ENCODE measurements at places on chromosomes 1 and 21. TPM values are rescaled to one million over a fixed set of nuclear protein-coding genes. Genes with fewer than 3 reads are reported as not detected.

The ASPM gene
- 0.44 TPM for total RNA-seq

The CD53 gene
- total RNA-seq, result 7.5 TPM

The CDC7 gene
- total RNA-seq, result 0.60 TPM

The OR14K1 gene
- not detected for total RNA-seq

DNA sequence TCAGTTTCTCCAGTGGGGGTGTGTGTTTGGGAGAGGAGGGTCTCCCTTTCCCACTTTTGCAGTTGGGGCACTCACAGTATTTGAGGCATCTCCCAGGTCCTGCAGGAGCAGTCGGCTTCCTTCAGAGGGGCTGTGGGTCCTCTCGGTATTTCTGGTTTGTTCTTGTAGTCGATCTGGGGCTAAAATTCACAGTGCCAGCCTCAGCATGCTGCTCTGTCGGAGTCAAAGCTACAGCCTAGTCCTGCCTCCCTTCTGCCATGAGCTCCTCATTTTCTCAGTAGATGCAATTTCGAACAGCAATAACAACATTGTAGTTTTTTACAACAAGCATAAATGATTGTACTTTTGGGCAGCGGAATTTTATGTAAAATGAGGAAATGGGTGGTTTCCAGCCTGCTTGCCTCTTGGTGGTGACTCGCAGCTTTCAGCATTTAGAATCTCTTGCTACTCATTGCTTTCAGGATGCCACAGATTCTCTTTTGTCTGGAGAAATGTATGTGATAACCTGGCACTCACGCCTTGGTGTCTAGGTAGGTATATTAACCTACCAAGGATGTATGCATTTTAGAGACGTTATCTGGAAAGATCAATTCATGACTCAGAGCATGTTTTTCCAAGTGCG, 82.4 kb upstream of the C21orf91 start:
- no peaks in the 10 kb centered on the region for H3K36me3 ChIP-seq
- H3K27ac ChIP-seq, result peak overlapping the region; percentile 86
- peaks cover 31% of the 10 kb centered on the region for H3K4me1 ChIP-seq
- no peak overlapping the region for H3K4me3 ChIP-seq
- no peaks in the 10 kb centered on the region for H3K27me3 ChIP-seq

DNA sequence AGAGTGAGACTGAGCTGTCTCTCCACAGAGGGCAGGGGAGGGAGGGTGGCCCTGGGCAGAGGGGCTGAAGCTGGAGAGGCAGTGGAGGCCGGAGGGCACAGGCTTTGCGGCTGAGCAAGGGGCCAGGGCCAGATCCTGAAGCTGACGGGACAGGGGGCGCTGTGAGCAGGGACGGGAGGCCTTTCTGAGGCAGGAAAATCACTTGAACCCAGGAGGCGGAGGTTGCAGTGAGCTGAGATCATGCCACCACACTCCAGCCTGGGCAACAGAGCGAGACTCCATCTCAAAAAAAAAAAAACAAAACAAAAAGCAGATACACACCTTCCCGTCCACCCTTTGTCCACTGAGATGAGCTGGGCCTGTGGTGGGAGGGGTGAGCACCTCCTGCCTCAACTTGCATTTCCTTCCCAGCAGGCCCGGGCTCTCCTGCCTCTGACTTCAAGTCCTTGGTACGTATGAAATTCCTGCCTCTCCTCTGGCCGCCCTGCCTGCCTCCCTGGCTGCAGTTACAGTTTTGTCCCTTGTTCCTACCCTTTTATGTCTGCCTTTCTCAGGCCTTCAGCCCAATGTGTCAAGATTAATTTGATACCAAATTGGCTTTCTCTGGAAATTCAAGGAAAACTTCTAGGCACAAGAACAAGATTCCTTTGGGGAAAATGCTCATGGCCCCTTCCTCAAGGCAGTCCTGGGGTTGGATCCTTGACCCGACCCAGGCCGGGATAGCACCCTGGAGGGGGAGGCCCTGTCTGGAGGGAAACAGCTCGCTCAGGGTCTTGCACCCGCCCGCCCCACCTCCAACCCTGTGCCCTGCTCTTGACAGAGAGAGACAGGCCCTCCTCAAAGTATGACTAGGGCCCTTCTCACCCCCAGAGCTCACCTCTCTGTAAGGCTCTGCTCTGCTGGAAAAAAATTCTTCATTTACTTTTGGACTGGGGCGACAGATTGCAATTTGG, 11.2 kb upstream of the ADAMTSL4 start:
- peak; percentile 18 for DNase-seq
- H3K4me3 ChIP-seq, result no peak overlapping the region
- H3K36me3 ChIP-seq, result no peaks in the 10 kb centered on the region
- no peaks in the 10 kb centered on the region for H3K27me3 ChIP-seq
- H3K4me1 ChIP-seq, result peaks cover 29% of the 10 kb centered on the region

DNA sequence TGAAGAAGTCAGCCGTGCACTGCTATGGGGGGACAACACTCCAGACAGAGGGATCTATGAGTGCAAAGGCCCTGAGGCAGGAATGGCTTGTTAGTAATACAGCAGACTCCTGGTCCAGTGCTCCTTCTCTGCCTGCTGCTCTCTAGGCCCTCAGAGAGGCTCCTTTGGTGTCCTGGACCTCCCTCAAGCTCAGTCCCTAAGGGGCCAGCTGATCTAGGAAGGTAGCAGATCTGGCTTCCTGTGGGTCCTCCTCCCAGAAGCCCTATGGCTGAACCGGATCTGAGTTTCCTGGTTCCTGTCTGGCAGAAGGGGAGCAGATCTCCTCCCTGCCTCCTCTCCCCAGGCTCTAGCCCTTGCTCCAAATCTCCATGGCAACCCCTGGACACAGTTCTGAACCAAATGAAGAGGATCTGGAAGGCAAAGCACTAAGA, at the start of gene LDLRAD2:
TSS of gene LDLRAD2 (plus strand) at position 391 of the 431 bp plus-strand sequence. CDS start 187 bp downstream, outside the sequence.
- H3K27ac ChIP-seq, result no peak within 1 kb of the TSS
- no peaks in the 10 kb centered on the region for H3K36me3 ChIP-seq
- peaks cover 4% of the 10 kb centered on the region for H3K27me3 ChIP-seq

GRCh38 chr1:39149509-39149908, 55.0 kb upstream of the MACF1 start:
- H3K27me3 ChIP-seq, result no peaks in the 10 kb centered on the region
- H3K27ac ChIP-seq, result no peak overlapping the region
- no peak for DNase-seq
- H3K4me1 ChIP-seq, result peaks cover 72% of the 10 kb centered on the region
- no peak overlapping the region for H3K4me3 ChIP-seq

DNA sequence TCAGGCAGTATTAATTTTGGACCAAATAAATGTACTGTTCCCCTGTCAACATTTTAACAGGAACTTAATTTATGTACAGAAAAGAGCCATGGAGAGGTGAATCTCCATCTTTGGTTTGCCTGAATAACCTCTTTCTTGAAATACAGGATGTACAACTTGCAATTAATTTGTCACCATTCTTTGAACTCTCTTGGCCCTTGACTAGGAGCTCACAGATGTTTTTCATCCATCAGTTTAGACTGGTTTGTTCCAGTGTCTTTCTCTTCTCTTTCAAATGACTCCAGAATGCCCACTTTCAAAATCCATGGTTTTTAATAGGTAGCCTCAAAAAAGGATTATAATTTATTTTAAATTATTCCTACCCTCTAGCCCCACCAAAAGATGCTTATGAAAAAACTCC, 5.0 kb downstream of the MAP3K7CL start:
- DNase-seq, result no peak
- peaks cover 10% of the 10 kb centered on the region for H3K4me1 ChIP-seq
- H3K27ac ChIP-seq, result no peak overlapping the region
- no peaks in the 10 kb centered on the region for H3K27me3 ChIP-seq

- no peaks in the 10 kb centered on the region for H3K36me3 ChIP-seq
- DNase-seq, result peak; percentile 91
- peak overlapping the region; percentile 90 for H3K27ac ChIP-seq
- peak overlapping the region; percentile 19 for H3K4me3 ChIP-seq
- H3K4me1 ChIP-seq, result peaks cover 62% of the 10 kb centered on the region
Observed at GRCh38 chr1:209641832-209642172, 10.4 kb downstream of the LAMB3 start.

DNA sequence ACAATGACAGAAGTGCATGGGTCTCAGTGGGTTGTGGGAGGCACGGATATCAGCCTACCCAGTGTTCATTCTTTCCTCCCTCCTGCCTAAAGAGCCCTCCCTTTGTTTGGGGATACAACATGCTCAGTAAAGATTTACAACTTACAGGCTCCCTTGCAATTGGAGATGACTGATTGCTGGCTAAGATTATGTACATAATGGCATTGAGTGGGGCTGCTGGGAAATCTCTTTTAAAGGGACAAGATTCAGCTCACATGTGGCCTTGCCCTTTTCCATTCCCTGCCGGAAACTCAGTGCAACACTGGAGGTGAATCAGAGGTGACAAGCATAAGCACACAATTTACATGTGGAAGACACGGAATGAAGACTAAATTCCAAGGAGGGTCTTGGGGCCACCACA, 83.7 kb upstream of the CHRM3 start:
- no peak overlapping the region for H3K27ac ChIP-seq
- no peaks in the 10 kb centered on the region for H3K36me3 ChIP-seq
- no peak for DNase-seq
- no peaks in the 10 kb centered on the region for H3K4me1 ChIP-seq

- peak; percentile 64 for DNase-seq
- peaks cover 45% of the 10 kb centered on the region for H3K4me1 ChIP-seq
- H3K4me3 ChIP-seq, result peak overlapping the region; percentile 31
- H3K27ac ChIP-seq, result peak overlapping the region; percentile 57
- no peaks in the 10 kb centered on the region for H3K27me3 ChIP-seq
Observed at GRCh38 chr21:28516991-28517592, 475.6 kb downstream of the LTN1 start.

- no peaks in the 10 kb centered on the region for H3K27me3 ChIP-seq
- peaks cover 87% of the 10 kb centered on the region for H3K4me1 ChIP-seq
- peaks cover 10% of the 10 kb centered on the region for H3K36me3 ChIP-seq
- H3K27ac ChIP-seq, result peak overlapping the region; percentile 93
Observed at GRCh38 chr1:40711465-40712404, 20.2 kb downstream of the NFYC start.

DNA sequence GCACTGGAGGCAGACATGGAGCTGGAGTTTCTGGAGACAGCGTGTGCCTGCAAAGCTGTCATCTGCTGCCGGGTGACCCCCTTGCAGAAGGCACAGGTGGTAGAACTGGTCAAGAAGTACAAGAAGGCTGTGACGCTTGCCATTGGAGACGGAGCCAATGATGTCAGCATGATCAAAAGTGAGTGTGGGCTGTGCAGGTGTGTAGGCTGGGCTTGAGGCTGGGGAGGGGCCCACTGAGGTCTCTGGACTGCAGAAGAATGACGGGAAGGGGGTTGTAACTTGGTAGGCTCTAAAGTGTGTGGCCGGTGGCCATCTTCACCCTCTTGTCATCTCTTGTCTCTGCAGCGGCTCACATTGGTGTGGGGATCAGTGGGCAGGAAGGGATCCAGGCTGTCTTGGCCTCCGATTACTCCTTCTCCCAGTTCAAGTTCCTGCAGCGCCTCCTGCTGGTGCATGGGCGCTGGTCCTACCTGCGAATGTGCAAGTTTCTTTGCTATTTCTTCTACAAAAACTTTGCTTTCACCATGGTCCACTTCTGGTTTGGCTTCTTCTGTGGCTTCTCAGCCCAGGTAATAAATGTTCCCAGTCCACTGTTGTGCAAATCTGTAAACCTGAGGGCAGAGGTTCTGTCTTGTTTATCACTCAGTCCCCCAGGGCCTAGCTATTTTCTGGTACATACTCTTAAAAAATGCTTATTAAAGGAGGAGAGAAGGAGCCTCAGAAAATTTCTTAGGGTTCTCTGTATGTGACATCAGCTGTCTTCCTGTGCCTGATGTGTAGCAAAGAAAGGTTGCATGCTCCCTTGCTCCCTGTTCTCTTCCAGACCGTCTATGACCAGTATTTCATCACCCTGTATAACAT, 19.9 kb downstream of the ATP8B2 start:
- H3K27ac ChIP-seq, result no peak overlapping the region
- H3K4me3 ChIP-seq, result no peak overlapping the region
- H3K27me3 ChIP-seq, result no peaks in the 10 kb centered on the region
- peaks cover 91% of the 10 kb centered on the region for H3K36me3 ChIP-seq
- no peak for DNase-seq

DNA sequence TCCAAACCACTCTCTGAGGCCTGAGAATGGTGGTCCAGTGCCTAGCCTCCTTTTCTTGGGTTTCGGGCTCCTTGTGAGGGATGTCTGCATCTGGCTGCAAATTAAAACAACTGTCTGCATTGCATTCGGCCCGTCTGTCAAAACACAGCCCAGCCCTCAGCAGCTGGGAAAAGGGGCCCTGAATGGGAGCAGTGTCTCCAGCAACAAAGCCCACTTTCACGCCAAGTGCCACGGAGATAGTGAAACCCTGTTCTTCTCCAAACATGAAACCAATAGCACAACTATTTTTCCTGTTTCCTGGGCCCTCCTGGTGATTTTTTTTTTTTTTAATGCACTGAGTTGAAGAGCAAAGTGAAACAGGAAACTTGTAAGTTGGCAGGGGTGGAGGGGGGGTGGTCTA, 138.4 kb downstream of the PLXNA2 start:
- H3K27me3 ChIP-seq, result no peaks in the 10 kb centered on the region
- no peak overlapping the region for H3K4me3 ChIP-seq
- no peak for DNase-seq
- H3K36me3 ChIP-seq, result no peaks in the 10 kb centered on the region
- peaks cover 57% of the 10 kb centered on the region for H3K4me1 ChIP-seq

DNA sequence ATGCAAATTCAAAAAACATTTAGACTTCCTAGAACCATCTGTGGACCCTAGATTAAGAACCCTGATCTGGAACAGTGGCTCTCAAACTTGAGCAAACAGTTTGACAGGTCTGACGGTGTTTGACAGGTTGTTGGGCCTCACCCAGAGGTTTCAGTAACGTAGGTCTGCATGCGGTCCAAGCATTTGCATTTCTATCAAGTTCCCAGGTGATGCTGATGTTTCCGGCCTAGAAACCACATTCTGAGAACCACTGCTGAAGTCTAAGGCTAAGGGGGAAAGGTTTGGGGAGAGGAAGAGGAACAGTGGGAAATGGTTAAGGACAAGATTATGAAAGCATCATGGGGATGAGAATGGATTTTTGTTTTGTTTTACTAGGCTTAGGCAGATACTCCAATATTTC, 48.6 kb downstream of the MDM4 start:
- peaks cover 4% of the 10 kb centered on the region for H3K4me1 ChIP-seq
- no peak overlapping the region for H3K4me3 ChIP-seq
- H3K27ac ChIP-seq, result no peak overlapping the region
- DNase-seq, result no peak
- H3K36me3 ChIP-seq, result peaks cover 2% of the 10 kb centered on the region

DNA sequence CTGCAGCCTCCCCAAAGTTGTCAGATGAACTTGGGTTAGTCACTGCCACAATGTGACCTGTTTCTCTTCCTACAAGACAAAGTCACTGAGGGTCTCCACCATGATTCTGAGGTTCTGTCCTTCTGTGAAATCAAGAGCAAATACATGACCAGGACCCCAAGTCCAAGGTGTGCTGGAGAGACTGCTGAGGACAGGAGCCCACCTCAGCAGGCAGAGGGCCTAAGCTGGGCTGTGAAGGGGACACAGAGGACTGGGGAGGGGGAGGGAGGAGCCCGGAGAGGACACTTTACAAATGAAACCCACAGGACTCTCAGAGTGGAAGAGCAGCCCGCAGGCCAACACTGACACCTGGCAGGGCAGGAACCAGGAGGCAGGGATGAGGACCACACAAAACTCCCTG, 3.3 kb downstream of the PGLYRP3 start:
- DNase-seq, result no peak
- no peaks in the 10 kb centered on the region for H3K36me3 ChIP-seq
- no peaks in the 10 kb centered on the region for H3K4me1 ChIP-seq
- H3K27me3 ChIP-seq, result peaks cover 47% of the 10 kb centered on the region
- H3K27ac ChIP-seq, result no peak overlapping the region

Data from left ventricle myocardium inferior (tissue), 1 donor.